Activated CD4-positive, alpha-beta memory T cell treated with anti-CD3 and anti-CD28 coated beads, Interleukin-2, amount 10 ng/mL, durations not matched to agents 7 days and 5 days (primary cell): ENCODE measurements at places on chromosomes 6 and 20. TPM values are rescaled to one million over a fixed set of nuclear protein-coding genes. Genes with fewer than 3 reads are reported as not detected.

The FOXQ1 gene
- not detected for total RNA-seq

DNA sequence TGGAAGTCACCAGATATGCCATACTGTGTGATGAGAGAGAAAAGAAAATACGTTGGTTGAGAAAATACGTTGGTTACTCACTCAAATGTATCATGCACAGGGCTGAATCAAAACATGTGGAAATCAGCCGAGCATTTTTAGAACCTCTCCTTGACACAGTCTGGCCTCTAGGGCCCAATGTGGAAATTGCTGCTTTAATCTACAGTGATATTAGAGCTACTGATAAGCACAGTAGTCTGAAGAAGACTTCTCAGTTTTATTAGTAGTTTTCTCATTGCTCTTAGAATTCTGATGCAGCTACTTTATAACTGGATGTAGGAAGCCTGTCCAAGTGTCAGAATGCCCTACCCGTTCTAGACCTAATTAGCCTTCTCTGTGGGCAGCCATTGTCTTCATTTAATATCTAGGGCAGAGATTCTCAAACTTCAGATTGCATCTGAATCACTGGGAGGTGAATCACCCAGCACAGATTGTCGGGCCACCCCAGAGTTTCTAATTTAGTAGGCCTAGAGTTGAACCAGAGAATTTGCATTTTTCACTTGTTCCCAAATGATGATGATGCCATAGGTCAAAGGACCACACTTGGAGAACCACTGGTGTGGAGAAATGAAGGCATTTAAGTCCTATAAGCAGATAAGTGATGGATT, 229.1 kb downstream of the PLCB1 start:
- no peaks in the 10 kb centered on the region for H3K4me1 ChIP-seq
- no peaks in the 10 kb centered on the region for H3K27me3 ChIP-seq
- H3K4me3 ChIP-seq = no peak overlapping the region

DNA sequence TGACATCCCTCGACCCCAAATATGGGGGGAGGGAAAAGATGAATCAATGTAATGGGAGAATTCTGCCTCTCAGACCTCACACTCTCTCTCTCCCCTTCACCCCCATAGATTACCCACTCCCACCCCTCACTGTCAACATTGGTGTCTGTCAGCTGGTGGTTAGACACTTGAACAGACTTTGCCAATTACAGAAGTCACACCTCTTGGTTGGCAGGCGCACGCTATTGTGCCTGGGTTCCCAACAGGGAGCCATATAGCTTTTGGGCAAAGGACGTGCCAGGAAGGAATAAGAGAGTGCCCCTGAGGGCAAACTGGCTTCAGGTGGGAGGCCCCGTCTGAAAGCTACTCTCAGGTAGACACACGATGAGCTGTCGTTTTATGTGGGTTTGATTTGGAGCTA, 54.1 kb upstream of the FYN start:
- no peak overlapping the region for H3K27ac ChIP-seq
- peaks cover 27% of the 10 kb centered on the region for H3K4me1 ChIP-seq
- H3K4me3 ChIP-seq = no peak overlapping the region
- H3K27me3 ChIP-seq = peaks cover 11% of the 10 kb centered on the region

DNA sequence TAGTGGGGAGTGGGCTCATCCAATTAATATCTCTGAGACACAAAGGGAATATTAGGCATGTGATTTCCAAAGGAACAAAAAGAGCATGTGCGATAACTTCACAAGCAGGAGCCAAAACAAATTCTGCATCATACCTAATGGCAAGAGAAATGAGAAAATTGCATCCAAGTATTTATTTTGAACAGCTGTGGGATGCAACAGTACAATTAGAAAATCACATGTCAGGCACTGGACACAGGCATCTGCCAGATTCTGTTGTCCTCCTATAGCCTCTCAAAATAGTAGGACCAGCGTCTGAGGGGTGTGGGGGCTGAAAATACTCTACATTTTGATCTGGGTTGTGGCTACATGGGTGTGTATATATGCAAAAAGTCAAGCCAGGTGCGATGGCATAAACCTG, 66.3 kb downstream of the EDN1 start:
- H3K4me1 ChIP-seq = no peaks in the 10 kb centered on the region
- H3K4me3 ChIP-seq = no peak overlapping the region
- no peak for DNase-seq
- no peaks in the 10 kb centered on the region for H3K27me3 ChIP-seq
- no peak overlapping the region for H3K27ac ChIP-seq

- H3K36me3 ChIP-seq = no peaks in the 10 kb centered on the region
- no peaks in the 10 kb centered on the region for H3K4me1 ChIP-seq
- H3K27me3 ChIP-seq = no peaks in the 10 kb centered on the region
- DNase-seq = no peak
Measured at GRCh38 chr6:95866732-95867131, 149.0 kb upstream of the FUT9 start.

- H3K36me3 ChIP-seq = no peaks in the 10 kb centered on the region
- no peak overlapping the region for H3K4me3 ChIP-seq
- H3K27ac ChIP-seq = no peak overlapping the region
- no peaks in the 10 kb centered on the region for H3K27me3 ChIP-seq
Measured at GRCh38 chr20:49303065-49303552, 25.3 kb upstream of the ZNFX1 start.

GRCh38 chr6:108368431-108369030, 73.7 kb downstream of the AFG1L start:
- H3K27me3 ChIP-seq = no peaks in the 10 kb centered on the region
- no peak for DNase-seq
- H3K4me1 ChIP-seq = no peaks in the 10 kb centered on the region
- H3K4me3 ChIP-seq = no peak overlapping the region
- H3K27ac ChIP-seq = no peak overlapping the region

DNA sequence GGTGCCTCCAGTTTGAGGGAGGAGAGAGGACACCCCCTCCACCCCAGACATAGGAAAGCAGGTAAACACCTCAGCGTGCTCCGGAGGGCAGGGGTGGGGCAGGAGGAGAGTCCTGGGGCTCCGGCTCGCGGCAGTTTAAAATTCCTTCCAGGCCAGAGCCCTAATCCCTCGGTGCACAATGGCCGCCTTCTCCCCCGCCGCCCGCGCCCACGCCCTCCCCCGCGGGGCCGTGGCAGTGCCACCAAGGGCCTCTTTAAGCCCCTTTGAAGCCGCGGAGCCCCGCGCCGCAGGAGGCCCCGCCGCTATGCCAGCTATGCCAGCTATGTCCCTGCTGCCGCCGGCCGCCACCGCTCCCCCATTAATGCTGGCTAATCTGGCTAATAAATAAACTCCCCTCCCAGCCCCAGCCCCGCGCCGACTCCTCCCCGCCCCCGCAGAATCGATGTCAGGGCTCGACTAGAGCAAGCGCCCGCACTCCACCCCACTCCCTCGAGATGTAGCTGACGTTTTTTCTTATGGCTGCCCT, 125.1 kb downstream of the MRPL14 start:
- no peak overlapping the region for H3K4me3 ChIP-seq
- H3K4me1 ChIP-seq = peaks cover 22% of the 10 kb centered on the region
- H3K36me3 ChIP-seq = no peaks in the 10 kb centered on the region
- no peak for DNase-seq

The ROS1 gene
- not detected for total RNA-seq

The SUMO4 gene
- 8.5 TPM for total RNA-seq

DNA sequence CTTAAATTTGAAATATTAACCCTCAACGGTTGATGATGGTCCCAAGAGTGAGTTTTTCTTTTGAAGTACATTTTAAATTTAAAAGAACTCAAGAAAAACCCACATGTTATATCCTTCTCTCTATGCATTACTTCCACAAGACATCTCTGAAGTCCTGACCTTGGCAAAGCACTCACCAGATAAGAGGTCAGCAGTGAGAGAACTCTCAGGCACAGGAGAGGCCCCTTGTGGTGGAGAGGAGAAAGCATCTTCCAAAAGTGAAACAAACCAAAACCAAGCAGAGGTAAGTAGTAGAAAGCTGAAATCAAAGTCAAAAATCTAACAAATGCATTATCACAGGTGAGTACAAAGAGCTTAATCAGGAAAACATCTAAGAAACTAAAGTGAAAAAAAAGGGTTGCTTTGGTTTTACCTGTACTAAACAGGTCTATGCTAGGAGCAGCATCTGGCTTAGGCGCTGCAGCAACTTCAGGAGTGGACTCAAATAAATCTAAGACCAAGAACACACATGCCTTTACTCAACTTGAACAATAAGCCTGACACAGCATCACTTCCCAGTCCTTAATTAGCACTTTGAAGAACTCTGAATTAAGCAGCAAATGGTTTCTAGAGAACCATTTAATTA, 80.5 kb downstream of the PRSS35 start:
- H3K27ac ChIP-seq = no peak overlapping the region
- H3K27me3 ChIP-seq = no peaks in the 10 kb centered on the region
- H3K4me3 ChIP-seq = no peak overlapping the region
